ENCODE measurements at places on chromosomes 12 and 14. TPM values are rescaled to one million over a fixed set of nuclear protein-coding genes. Genes with fewer than 3 reads are reported as not detected.

Gene FGF6
- not detected for total RNA-seq

Gene SAMD15
- 2.5 TPM for total RNA-seq

Gene TMEM30B
- total RNA-seq: 0.56 TPM

Gene FAR2
- 14.4 TPM for total RNA-seq

Gene NGB
- total RNA-seq: not detected

Gene SELPLG
- total RNA-seq: 0.85 TPM

Gene ZCRB1
- total RNA-seq: 22.6 TPM

Gene SERPINA1
- total RNA-seq: under 0.01 TPM

Gene TAS2R42
- not detected for total RNA-seq

Gene SALL2
- total RNA-seq: 1.2 TPM

Gene DEGS2
- total RNA-seq: 0.28 TPM

Gene PSME1
- total RNA-seq: 88.5 TPM

Gene PMCH
- total RNA-seq: not detected

Gene LMNTD1
- 0.38 TPM for total RNA-seq

Gene GLIPR1L1
- total RNA-seq: not detected

Gene GUCY2C
- not detected for total RNA-seq

Gene HOXC12
- total RNA-seq: not detected

Gene PTPRO
- 3.1 TPM for total RNA-seq

Gene SP1
- total RNA-seq: 27.8 TPM

Gene NINJ2
- 0.28 TPM for total RNA-seq

Gene OR4E2
- total RNA-seq: not detected

Gene IAPP
- total RNA-seq: not detected

All from regular cardiac myocyte (primary cell).